Umbilical cord (tissue), 2 donors: ENCODE measurements at places on chromosomes 5 and 9.
A peak's percentile ranks its signal among the peaks of the same experiment; 100 is the strongest.

DNA sequence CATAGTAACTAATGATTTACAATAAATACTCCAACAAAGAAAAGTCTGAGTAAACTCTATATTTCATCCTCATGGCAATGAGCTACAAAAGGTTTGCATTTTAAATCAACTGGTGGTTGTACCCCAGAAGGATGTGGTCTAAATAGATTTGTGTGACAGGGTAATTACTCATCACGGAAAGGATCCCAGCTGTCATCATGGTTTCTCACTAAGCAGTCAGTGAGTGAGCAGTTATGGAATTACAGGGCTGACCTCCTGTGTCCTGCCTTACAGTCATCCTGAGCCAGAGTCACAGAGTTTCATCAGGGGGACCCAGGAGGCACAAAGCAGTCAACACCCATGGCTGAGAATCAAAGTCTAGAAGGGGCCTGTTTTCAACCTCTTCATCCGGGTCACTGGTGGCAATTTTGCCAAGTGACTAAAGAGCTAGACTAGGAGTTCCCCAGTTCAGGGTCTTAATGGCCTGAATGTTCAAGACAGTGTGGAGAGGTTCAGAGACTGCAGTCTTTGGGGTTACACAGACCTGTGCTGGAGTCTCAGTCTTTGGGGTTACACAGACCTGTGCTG is 210.7 kb upstream of the SLC24A2 start:
- DNase-seq = no peak

- DNase-seq = no peak
Measured at GRCh38 chr5:41876678-41877077, 6.5 kb upstream of the OXCT1 start.

DNA sequence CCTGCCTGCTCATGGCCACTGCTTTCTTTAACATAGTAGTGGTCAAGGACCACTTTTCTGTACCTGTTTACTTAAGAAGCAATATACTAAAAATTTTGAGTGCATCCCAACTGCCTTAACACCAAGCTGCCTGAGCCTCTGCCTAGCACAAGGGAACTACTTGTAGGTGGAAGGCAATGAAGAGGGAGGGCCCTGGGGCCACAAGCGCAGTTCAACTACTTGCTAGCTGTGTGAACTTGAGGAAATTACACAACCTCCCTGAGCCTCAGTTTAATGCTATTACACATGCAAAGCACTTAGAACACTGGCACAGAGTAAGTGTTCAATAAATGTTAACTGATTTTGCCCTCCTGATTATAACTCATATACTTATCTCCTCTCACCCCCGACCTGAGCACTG is 6.3 kb downstream of the ARL15 start:
- no peak for DNase-seq

- no peak for DNase-seq
Measured at GRCh38 chr9:124349675-124350493, 65.4 kb downstream of the PSMB7 start.

DNA sequence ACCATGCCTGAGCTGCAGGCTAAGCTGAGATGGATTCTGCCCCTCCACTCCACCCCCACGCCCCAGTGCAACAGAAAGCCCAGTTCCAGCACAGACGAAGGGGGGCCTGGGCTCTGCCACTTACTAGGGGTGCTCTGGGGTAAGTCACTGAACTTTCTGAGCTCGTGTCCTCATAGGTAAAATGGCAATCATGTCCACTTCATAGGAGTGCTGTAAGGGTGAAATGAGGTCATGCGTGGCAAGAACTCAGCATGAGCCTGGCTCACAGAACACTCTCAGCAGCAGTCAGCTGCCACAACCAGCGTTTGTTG is 8.4 kb upstream of the PSD2 start:
- DNase-seq = no peak

- no peak for DNase-seq
Measured at GRCh38 chr5:12230659-12231058, 326.4 kb upstream of the CTNND2 start.

- DNase-seq = no peak
Measured at GRCh38 chr5:125047871-125048270, 301.4 kb upstream of the ZNF608 start.

GRCh38 chr5:133603711-133604110 is 8.6 kb downstream of the FSTL4 start:
- DNase-seq = no peak

GRCh38 chr9:61673664-61674381 is 484.0 kb downstream of the SPATA31A7 start:
- DNase-seq = no peak

GRCh38 chr5:170960567-170960966 is 98.7 kb downstream of the RANBP17 start:
- DNase-seq = no peak

- no peak for DNase-seq
Measured at GRCh38 chr5:171155621-171156020, 153.4 kb upstream of the TLX3 start.

GRCh38 chr5:159471904-159472303 is 141.6 kb upstream of the IL12B start:
- peak; percentile 34 for DNase-seq

DNA sequence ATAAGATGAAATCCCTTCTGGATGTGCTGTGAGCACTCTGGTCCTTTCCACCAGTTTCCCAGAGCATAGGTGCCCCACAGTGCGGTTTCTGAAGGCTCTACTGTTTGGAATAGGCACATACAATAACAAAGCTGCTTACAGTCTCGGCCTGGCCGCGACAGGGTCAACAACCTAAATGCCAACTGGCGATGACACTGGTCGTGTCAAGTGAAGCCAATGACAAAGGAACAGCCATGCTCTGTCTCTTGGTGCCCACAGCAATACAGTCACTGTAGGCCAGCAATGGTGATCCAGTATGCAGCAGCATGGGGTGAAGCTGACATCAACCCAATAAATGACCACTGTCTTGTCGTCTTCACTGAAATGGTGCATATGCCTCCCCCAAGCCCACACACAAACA is 47.8 kb upstream of the EQTN start:
- DNase-seq = no peak
